A549 (cell line): ENCODE measurements at places on chromosomes 2 and 18. TPM values are rescaled to one million over a fixed set of nuclear protein-coding genes. Genes with fewer than 3 reads are reported as not detected.

Gene SMYD1
- polyA plus RNA-seq: not detected in 3 replicates

Gene SCG2
- 0.42 to 0.84 TPM (median 0.76 TPM) in 3 replicates for polyA plus RNA-seq

Gene CNTNAP5
- polyA plus RNA-seq: not detected in 3 replicates

GRCh38 chr2:226124548-226125011 lies 675.0 kb downstream of the IRS1 start:
- DNase-seq: no peak

DNA sequence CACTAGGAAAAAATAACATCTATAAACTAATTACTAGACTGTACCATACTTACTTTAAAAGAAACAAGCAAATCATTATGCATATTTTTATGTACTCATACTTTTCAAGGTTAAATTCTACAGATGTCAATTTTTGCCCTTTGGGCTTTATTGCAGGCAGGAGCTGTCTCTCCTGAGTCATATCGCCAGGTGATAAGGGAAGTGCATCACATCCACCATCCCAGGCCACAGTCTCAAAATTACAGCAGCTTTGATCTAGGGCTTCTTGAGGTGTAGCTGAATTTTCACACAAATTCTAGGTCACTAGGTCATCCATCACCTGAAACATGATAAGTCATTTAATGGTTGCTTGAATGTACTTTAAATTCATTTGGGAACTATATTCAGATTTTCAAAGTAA lies 38.4 kb upstream of the FRZB start:
- no peak for DNase-seq

GRCh38 chr2:206515580-206515979 lies 72.2 kb downstream of the ADAM23 start:
- DNase-seq: no peak

DNA sequence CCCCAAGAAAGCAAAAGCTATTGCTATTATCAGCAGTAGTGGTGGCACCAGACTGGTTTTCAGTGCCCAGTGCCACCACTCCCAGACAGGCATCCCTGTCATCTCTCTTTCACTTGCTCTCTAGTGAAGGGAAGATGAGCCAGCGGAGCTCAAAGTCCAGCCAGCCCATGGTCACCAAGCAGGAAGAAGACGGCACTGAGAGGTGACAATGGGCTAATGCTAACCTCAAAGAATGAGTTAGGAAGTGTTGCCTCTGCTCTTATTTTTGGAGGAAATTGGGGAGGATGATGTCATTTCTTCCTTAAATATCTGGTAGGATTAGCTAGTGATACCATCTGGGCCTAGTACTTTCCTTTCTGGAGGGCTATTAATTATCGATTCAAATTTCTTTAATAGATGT lies 1.7 kb downstream of the SP140 start:
- DNase-seq: no peak
